ENCODE measurements at places on chromosomes 4 and X. TPM values are rescaled to one million over a fixed set of nuclear protein-coding genes. Genes with fewer than 3 reads are reported as not detected.

GRCh38 chr4:123816462-123816861, 419.9 kb downstream of the SPRY1 start:
- H3K4me1 ChIP-seq: no peaks in the 10 kb centered on the region
- DNase-seq: no peak
- H3K27me3 ChIP-seq: no peaks in the 10 kb centered on the region
- H3K27ac ChIP-seq: no peak overlapping the region
- no peaks in the 10 kb centered on the region for H3K36me3 ChIP-seq

DNA sequence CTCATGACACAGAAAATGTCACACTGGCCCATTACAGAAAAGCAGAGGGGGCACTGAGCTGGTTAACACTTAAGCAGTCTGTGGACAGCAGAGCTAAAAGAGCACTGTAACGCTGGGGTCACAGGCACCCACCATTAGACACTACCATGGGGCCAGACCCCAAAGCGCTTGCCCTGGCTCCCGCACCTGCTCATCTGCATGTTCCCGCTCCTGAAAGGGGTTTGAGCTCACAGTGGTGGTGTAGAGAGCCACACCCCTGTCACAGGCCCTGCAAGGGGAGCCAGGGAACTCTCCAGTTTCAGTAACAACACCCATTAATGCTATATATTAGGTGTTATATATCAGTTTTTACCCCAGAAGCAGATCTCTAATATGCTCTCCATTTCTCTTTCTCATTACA, 187.0 kb downstream of the ANKRD50 start:
- no peaks in the 10 kb centered on the region for H3K36me3 ChIP-seq
- H3K27me3 ChIP-seq: no peaks in the 10 kb centered on the region

- no peaks in the 10 kb centered on the region for H3K4me1 ChIP-seq
- H3K4me3 ChIP-seq: no peak overlapping the region
These were observed 15.6 kb upstream of the EXOSC9 start for GRCh38 chr4:121785479-121785878.

DNA sequence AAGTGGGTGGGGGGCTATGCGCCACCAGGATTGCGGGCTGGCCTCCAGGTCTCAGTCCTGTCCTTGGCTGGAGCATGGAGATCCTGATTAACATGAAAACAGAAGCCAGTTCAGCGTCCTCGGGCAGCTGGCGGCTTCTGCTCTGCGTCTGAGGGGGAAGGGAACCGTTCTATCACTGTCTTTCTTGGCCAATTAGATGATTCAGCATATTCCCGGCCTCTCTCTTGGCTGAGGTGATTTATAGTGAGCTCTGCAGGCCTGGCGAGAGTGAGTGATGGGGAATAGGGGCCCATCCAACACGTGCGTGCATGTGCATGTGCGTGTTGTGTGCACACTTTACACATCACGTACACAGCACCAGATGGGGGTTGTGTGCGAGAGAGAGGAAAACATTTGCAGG, 145.8 kb upstream of the ATP6AP2 start:
- H3K27ac ChIP-seq: no peak overlapping the region
- H3K27me3 ChIP-seq: no peaks in the 10 kb centered on the region
- no peak for DNase-seq
- H3K4me3 ChIP-seq: no peak overlapping the region

- no peaks in the 10 kb centered on the region for H3K27me3 ChIP-seq
- no peaks in the 10 kb centered on the region for H3K4me1 ChIP-seq
- no peak overlapping the region for H3K4me3 ChIP-seq
- H3K27ac ChIP-seq: no peak overlapping the region
- no peaks in the 10 kb centered on the region for H3K36me3 ChIP-seq
- DNase-seq: no peak
These were observed 169.1 kb upstream of the TENM3 start for GRCh38 chr4:182074139-182074538.

POLN gene
- total RNA-seq: 3.2 TPM
